Right cardiac atrium (tissue), 5 donors: ENCODE measurements at places on chromosomes 6 and 20. TPM values are rescaled to one million over a fixed set of nuclear protein-coding genes. Genes with fewer than 3 reads are reported as not detected.

Gene BACH2
- 0.61 TPM for polyA plus RNA-seq

Gene ZC3H12D
- 0.34 TPM for polyA plus RNA-seq

Gene SH3BGRL2
- polyA plus RNA-seq: 5.9 TPM

Gene LINC00237
- not detected for polyA plus RNA-seq

Gene FUT9
- polyA plus RNA-seq: not detected

Gene ADGRF5
- polyA plus RNA-seq: 23.9 TPM

Gene PREX1
- 9.0 TPM for polyA plus RNA-seq

Gene LCA5
- 1.6 TPM for polyA plus RNA-seq

Gene FAM217B
- 5.5 TPM for polyA plus RNA-seq

Gene RBBP8NL
- not detected for polyA plus RNA-seq

Gene SRSF6
- polyA plus RNA-seq: 50.8 TPM

Gene SLC17A1
- not detected for polyA plus RNA-seq

Gene BPIFA1
- not detected for polyA plus RNA-seq

Gene ULBP2
- 1.1 TPM for polyA plus RNA-seq

Gene FOXF2
- polyA plus RNA-seq: 0.43 TPM

Gene SESN1
- polyA plus RNA-seq: 40.8 TPM

Gene GLP1R
- 3.5 TPM for polyA plus RNA-seq

Gene OR2J3
- not detected for polyA plus RNA-seq

Gene GJA10
- polyA plus RNA-seq: not detected

Gene CST5
- polyA plus RNA-seq: not detected

Gene FAM135A
- 7.7 TPM for polyA plus RNA-seq

Gene TRIM40
- polyA plus RNA-seq: not detected

Gene TMEM217
- 0.16 TPM for polyA plus RNA-seq

Gene TENT5A
- polyA plus RNA-seq: 14.6 TPM

Gene C20orf202
- 0.27 TPM for polyA plus RNA-seq

Gene OXT
- polyA plus RNA-seq: not detected

Gene SLC17A5
- polyA plus RNA-seq: 5.2 TPM

Gene MTCH1
- polyA plus RNA-seq: 198 TPM

Gene HINT3
- 13.0 TPM for polyA plus RNA-seq

Gene FOXP4
- 15.3 TPM for polyA plus RNA-seq

Gene TBC1D32
- polyA plus RNA-seq: 0.79 TPM

Gene ZC2HC1B
- not detected for polyA plus RNA-seq

Gene GPSM3
- 4.0 TPM for polyA plus RNA-seq

Gene PHIP
- polyA plus RNA-seq: 6.8 TPM

Gene NHSL1
- polyA plus RNA-seq: 10.5 TPM
